B cell (primary cell): ENCODE measurements at places on chromosomes 2 and 18. TPM values are rescaled to one million over a fixed set of nuclear protein-coding genes. Genes with fewer than 3 reads are reported as not detected.

- no peak overlapping the region for H3K4me3 ChIP-seq
- no peaks in the 10 kb centered on the region for H3K36me3 ChIP-seq
- DNase-seq, result peak; percentile 14
- no peak overlapping the region for H3K27ac ChIP-seq
- no peaks in the 10 kb centered on the region for H3K27me3 ChIP-seq
Measured at GRCh38 chr2:166180951-166181812, 53.4 kb upstream of the SCN1A start.

GRCh38 chr2:186887107-186888090 is 38.4 kb upstream of the ZSWIM2 start:
- H3K4me1 ChIP-seq, result no peaks in the 10 kb centered on the region
- no peaks in the 10 kb centered on the region for H3K27me3 ChIP-seq
- H3K4me3 ChIP-seq, result no peak overlapping the region

GRCh38 chr18:62085756-62086155 is 101.1 kb downstream of the PIGN start:
- H3K4me3 ChIP-seq, result no peak overlapping the region
- peaks cover 16% of the 10 kb centered on the region for H3K36me3 ChIP-seq
- no peak overlapping the region for H3K27ac ChIP-seq

- peaks cover 33% of the 10 kb centered on the region for H3K4me1 ChIP-seq
- peaks cover 7% of the 10 kb centered on the region for H3K27me3 ChIP-seq
- peak; percentile 51 for DNase-seq
- H3K4me3 ChIP-seq, result peak within 1 kb of the TSS; percentile 14
Measured at GRCh38 chr2:224401641-224402342, at the start of gene FAM124B. TSS of gene FAM124B (minus strand) at chr2:224402107. CDS start at chr2:224401768, 339 bp downstream.

DNA sequence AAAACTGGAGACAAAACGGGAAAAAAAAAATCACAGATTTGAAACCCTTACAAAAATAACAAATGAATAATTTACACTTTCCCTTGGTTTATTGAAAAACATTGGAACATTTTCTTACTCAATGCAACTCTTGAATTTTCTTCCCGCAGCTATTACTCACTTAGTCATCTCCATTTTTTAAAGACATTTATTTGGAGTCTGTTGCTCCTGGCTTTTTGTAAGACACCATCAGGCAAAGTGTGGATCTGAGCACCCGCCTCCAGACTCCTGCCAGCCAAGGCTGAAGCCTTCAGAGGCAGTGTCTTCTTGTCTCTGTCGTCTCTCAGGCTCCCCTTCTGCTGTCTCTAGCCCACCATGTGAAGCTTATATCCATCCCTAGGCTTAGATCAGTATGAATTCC is 46.2 kb downstream of the TRIB2 start:
- H3K27ac ChIP-seq, result no peak overlapping the region
- H3K36me3 ChIP-seq, result no peaks in the 10 kb centered on the region
- DNase-seq, result no peak

- H3K4me1 ChIP-seq, result no peaks in the 10 kb centered on the region
- H3K4me3 ChIP-seq, result no peak overlapping the region
- DNase-seq, result no peak
- H3K36me3 ChIP-seq, result no peaks in the 10 kb centered on the region
Measured at GRCh38 chr2:212619954-212620353, 81.4 kb upstream of the ERBB4 start.

GRCh38 chr2:203625701-203626100 is 80.7 kb upstream of the CD28 start:
- no peak overlapping the region for H3K4me3 ChIP-seq
- H3K27me3 ChIP-seq, result peaks cover 3% of the 10 kb centered on the region
- H3K4me1 ChIP-seq, result no peaks in the 10 kb centered on the region
- DNase-seq, result no peak

DNA sequence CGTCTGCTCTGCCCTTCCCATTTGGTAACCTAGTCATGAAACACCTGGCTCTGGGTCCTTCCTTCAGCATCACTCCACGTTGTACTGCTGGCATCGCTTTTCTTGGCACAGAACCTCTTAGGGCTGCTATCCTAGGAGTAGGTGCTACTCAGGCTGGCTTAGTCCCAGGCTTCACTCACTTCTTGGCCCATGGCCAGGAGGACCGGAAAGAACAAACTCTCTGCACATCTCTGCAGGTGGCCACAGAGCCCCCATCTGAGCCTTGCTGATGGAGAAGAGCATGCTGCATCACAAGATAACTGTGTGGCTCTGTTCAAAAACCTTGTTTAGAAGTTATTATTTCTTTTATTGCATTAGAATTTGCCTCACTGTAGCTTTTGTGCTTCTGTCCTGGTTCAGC is 447.2 kb upstream of the TNP1 start:
- no peak overlapping the region for H3K27ac ChIP-seq
- no peak for DNase-seq
- H3K27me3 ChIP-seq, result peaks cover 43% of the 10 kb centered on the region
- no peak overlapping the region for H3K4me3 ChIP-seq
- no peaks in the 10 kb centered on the region for H3K4me1 ChIP-seq

GRCh38 chr18:904218-905090 is at the start of gene ADCYAP1:
TSS of gene ADCYAP1 (plus strand) at chr18:904871. CDS start at chr18:905387, 516 bp downstream.
- DNase-seq, result no peak
- H3K27ac ChIP-seq, result no peak within 1 kb of the TSS
- peaks cover 21% of the 10 kb centered on the region for H3K4me1 ChIP-seq
- no peak within 1 kb of the TSS for H3K4me3 ChIP-seq
- H3K27me3 ChIP-seq, result no peaks in the 10 kb centered on the region

DNA sequence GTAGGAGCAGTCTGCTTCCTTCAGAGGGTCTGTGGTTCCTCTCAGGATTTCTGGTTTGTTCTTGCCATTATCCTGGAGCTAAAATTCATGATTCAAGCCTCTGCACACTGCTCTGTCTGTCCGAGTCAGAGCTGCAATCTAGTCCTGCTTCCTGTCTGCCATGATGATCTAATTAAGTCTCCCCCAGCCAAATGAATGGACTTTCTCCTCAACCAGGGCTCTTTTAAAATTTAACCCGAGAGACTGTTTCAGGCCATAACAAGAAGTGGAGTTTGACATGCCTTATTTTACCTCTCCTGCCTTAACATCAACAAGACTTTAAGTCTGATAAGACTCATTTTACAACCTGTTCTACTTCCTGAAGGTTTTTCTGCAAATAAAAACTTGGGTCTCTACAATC is 1009.6 kb upstream of the DDX18 start:
- peak; percentile 1 for DNase-seq
- no peaks in the 10 kb centered on the region for H3K36me3 ChIP-seq
- H3K4me3 ChIP-seq, result no peak overlapping the region
- H3K27me3 ChIP-seq, result no peaks in the 10 kb centered on the region
- H3K27ac ChIP-seq, result no peak overlapping the region

DNA sequence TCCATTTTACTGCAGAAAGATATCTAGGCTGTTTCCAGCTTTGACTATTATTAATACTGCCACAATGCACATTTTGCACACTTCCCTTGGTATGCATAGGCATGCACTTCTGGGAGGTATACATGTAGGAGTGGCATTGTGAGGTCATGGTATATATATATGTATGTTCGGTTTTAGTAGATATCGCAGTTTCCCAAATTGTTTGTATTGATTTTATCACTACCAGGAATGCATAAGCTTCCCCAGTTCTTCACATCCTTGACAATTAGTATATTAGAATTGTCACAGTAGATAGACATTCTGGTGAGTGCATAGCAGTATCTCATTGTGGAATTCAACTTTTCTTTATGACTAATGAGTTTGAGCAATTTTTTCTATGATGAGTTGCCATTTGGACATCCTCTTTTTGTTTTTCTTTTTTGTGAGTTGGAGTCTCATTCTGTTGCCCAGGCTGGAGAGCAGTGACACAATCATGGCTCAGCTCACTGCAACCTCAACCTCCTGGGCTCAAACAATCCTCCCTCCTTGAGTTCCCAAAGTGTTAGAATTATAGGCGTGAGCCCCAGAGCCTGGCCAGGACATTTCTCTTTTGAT is 4.2 kb upstream of the GRB14 start:
- H3K27me3 ChIP-seq, result peaks cover 7% of the 10 kb centered on the region
- H3K27ac ChIP-seq, result no peak overlapping the region
- H3K4me3 ChIP-seq, result no peak overlapping the region
- H3K36me3 ChIP-seq, result no peaks in the 10 kb centered on the region

DNA sequence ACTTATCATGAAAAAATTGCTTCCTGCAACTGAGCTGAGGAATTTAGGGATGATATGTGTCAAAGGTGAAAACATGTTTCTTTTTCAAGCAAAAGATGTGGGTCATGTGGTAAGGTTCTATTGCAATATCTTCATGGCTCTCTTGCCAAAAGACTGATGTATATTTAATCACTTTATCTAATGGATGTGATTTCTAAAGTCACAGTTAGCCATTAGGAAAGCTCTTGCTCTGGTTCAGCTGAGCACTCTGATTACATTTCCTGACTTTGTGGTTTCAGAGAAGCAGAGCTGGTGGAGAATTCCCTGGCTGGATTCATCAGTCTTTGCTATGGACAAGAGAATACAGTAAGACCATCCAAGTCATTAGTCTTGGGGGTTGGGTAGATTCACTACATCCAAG is 24.4 kb downstream of the SCN9A start:
- no peak overlapping the region for H3K4me3 ChIP-seq
- H3K27ac ChIP-seq, result no peak overlapping the region
- no peak for DNase-seq
- no peaks in the 10 kb centered on the region for H3K4me1 ChIP-seq
- no peaks in the 10 kb centered on the region for H3K27me3 ChIP-seq

- H3K27ac ChIP-seq, result no peak overlapping the region
- H3K4me3 ChIP-seq, result no peak overlapping the region
- no peaks in the 10 kb centered on the region for H3K36me3 ChIP-seq
- no peak for DNase-seq
- H3K27me3 ChIP-seq, result no peaks in the 10 kb centered on the region
Measured at GRCh38 chr2:238119756-238120462, 18.6 kb upstream of the KLHL30 start.

- H3K4me1 ChIP-seq, result no peaks in the 10 kb centered on the region
- no peaks in the 10 kb centered on the region for H3K27me3 ChIP-seq
- H3K36me3 ChIP-seq, result no peaks in the 10 kb centered on the region
- DNase-seq, result no peak
Measured at GRCh38 chr2:111689941-111690340, 194.1 kb downstream of the ANAPC1 start.

GRCh38 chr2:127187831-127188230 is 32.3 kb downstream of the CYP27C1 start:
- H3K27me3 ChIP-seq, result no peaks in the 10 kb centered on the region
- no peaks in the 10 kb centered on the region for H3K4me1 ChIP-seq
- H3K36me3 ChIP-seq, result no peaks in the 10 kb centered on the region
- H3K27ac ChIP-seq, result no peak overlapping the region

DNA sequence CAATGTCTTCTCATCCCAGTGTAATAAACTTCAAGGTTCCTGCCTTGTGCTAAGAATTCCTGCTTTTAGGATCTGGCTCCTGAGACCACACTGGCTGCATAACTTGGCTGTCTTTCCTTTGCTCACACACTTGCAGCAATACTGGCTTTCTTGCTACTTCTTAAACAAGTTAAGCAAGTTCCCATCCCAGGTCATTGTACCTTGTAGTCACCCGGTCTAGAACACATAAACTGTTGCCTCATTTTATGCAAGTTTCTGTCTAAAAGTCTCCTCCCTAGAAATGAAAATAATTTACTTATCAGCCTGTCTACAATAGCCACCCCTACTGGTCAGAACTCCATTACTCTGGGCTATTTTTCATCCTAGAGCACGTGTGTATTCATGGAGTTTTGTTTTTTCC is 887.9 kb upstream of the FAM98A start:
- no peak for DNase-seq
- no peak overlapping the region for H3K4me3 ChIP-seq
- H3K4me1 ChIP-seq, result no peaks in the 10 kb centered on the region
- no peaks in the 10 kb centered on the region for H3K27me3 ChIP-seq
- no peak overlapping the region for H3K27ac ChIP-seq
- H3K36me3 ChIP-seq, result no peaks in the 10 kb centered on the region

DNA sequence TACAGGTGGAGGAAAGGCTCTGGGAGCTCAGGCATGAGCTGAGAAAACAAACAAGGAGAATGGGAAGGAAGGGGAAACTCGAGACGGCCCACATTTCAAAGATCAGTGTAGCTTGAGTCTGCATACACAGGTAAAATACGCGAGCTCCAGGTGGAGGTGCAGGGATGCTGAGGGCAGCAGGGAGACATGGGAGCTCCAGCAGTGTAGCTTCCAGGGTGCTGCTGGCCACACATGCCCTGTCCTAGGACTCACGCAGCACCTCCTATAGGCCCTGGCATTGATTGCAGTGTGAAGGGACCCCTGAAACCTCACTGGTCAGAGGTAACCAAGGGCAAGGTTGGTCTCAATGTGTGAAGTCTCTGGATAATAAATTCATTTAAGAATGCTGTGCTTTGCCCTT is 362.8 kb upstream of the HS6ST1 start:
- H3K27ac ChIP-seq, result no peak overlapping the region
- no peak overlapping the region for H3K4me3 ChIP-seq
- H3K27me3 ChIP-seq, result no peaks in the 10 kb centered on the region
- H3K4me1 ChIP-seq, result peaks cover 14% of the 10 kb centered on the region
- DNase-seq, result no peak
- no peaks in the 10 kb centered on the region for H3K36me3 ChIP-seq

GRCh38 chr2:239551206-239551605 is 150.4 kb upstream of the HDAC4 start:
- no peaks in the 10 kb centered on the region for H3K27me3 ChIP-seq
- H3K4me3 ChIP-seq, result no peak overlapping the region
- H3K36me3 ChIP-seq, result no peaks in the 10 kb centered on the region

GRCh38 chr2:43169099-43169945 is 57.1 kb downstream of the ZFP36L2 start:
- no peaks in the 10 kb centered on the region for H3K27me3 ChIP-seq
- DNase-seq, result peak; percentile 88
- H3K36me3 ChIP-seq, result no peaks in the 10 kb centered on the region
- H3K4me3 ChIP-seq, result peak overlapping the region; percentile 53
- peaks cover 77% of the 10 kb centered on the region for H3K4me1 ChIP-seq
- peak overlapping the region; percentile 85 for H3K27ac ChIP-seq

The G6PC2 gene
- polyA plus RNA-seq, result not detected in 2 replicates

The OSBPL1A gene
- polyA plus RNA-seq, result 0.57 and 1.6 TPM in 2 replicates

The CFAP65 gene
- polyA plus RNA-seq, result not detected in 2 replicates

The TEX44 gene
- not detected in 2 replicates for polyA plus RNA-seq

The LHCGR gene
- polyA plus RNA-seq, result not detected in 2 replicates

The ZSWIM2 gene
- not detected in 2 replicates for polyA plus RNA-seq

The ZSCAN30 gene
- polyA plus RNA-seq, result 11.0 and 15.0 TPM in 2 replicates

The NLRC4 gene
- polyA plus RNA-seq, result 0.46 and 0.64 TPM in 2 replicates

The FAM124B gene
- polyA plus RNA-seq, result 0.10 and 0.13 TPM in 2 replicates

The AQP12B gene
- not detected in 2 replicates for polyA plus RNA-seq

The RAB31 gene
- polyA plus RNA-seq, result 14.0 and 15.5 TPM in 2 replicates
